IMR-90 (cell line): ENCODE measurements at places on chromosomes 7 and 10. TPM values are rescaled to one million over a fixed set of nuclear protein-coding genes. Genes with fewer than 3 reads are reported as not detected.

COL13A1 gene
- 10.8 and 12.2 TPM in 2 replicates for total RNA-seq

CDC14C gene
- total RNA-seq = under 0.01 TPM in 2 replicates

LRRC4 gene
- 0.54 and 0.56 TPM in 2 replicates for total RNA-seq

VGF gene
- total RNA-seq = 0.18 and 0.28 TPM in 2 replicates

ADRA2A gene
- total RNA-seq = not detected in 2 replicates

PNLIP gene
- not detected in 2 replicates for total RNA-seq

UCN3 gene
- total RNA-seq = not detected in 2 replicates

- peaks cover 32% of the 10 kb centered on the region for H3K27me3 ChIP-seq
- no peak for DNase-seq
- no peaks in the 10 kb centered on the region; the same call in 1 of the 2 replicates for H3K4me1 ChIP-seq
- H3K36me3 ChIP-seq = no peaks in the 10 kb centered on the region
- H3K27ac ChIP-seq = no peak overlapping the region
- H3K4me3 ChIP-seq = peak overlapping the region; percentile 8; the same call in 1 of the 2 replicates
These were observed 384 bp upstream of the TMEM229A start for GRCh38 chr7:124033095-124033806.

- H3K27ac ChIP-seq = no peak overlapping the region
- H3K4me3 ChIP-seq = no peak overlapping the region
- no peaks in the 10 kb centered on the region for H3K36me3 ChIP-seq
- no peak for DNase-seq
- no peaks in the 10 kb centered on the region for H3K4me1 ChIP-seq
These were observed 7.1 kb upstream of the CXCL12 start for GRCh38 chr10:44391981-44392380.

DNA sequence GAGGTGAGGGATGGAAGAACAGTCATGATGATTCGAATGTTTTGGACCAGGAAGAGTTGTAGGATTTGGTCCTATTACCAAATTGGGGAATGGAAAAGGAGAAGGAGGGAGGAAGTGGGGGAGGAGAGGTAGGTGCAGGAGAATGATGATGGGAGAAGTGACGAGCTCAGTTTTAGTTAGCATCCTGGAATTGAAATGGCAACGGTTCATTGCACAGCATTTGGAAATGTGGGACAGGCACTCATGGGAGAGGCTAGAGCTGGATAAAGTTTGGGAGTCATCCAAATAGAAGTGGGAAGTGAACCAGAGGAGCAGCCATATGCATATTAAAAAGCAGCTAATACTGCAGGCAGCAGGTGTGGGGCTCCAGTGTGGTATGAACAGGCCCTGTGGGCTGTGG lies 253.6 kb downstream of the SORCS3 start:
- no peak overlapping the region for H3K27ac ChIP-seq
- no peak overlapping the region for H3K4me3 ChIP-seq
- H3K36me3 ChIP-seq = no peaks in the 10 kb centered on the region
- H3K27me3 ChIP-seq = no peaks in the 10 kb centered on the region
- H3K4me1 ChIP-seq = no peaks in the 10 kb centered on the region

DNA sequence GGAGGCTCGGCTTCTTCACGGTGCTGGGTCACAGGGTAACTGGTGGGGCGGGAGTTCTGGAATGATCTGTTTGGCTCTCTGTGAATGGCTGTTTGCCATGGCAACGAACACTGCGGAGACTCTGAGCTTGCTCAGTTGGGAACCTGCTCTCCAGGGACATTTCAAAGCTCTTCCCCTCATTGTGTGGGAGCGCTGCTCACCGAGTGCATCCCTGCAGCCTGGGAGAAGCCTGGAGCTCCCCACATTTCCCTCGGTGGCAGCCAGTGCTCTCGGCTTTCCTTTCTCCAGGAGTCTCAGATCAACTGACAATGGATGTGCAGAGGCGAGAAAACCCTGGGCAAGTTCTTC lies 57.6 kb upstream of the CACUL1 start:
- H3K4me1 ChIP-seq = no peaks in the 10 kb centered on the region
- peaks cover 19% of the 10 kb centered on the region; the same call in 1 of the 2 replicates for H3K27me3 ChIP-seq
- no peak for DNase-seq
- H3K36me3 ChIP-seq = no peaks in the 10 kb centered on the region
- H3K27ac ChIP-seq = no peak overlapping the region

DNA sequence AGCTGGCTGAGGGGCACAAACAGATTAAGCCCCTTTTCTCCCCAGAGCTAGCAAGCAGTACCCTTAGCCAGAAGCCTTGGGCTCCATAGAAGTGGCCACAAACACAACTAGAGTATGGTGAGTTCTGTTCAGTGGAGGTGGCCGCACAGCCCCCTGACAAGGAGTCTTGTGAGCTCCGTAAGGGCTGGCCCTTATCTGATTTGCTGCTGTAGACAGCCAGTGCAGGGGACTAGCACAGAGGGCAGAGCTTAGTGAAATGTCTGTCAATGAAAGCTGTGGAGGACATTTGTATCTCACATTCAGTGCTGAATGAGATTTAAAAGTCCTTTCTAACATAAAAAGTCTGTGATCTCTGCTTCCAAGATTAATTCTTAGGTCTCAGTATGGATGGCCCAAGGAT lies 137.3 kb downstream of the AUTS2 start:
- H3K4me1 ChIP-seq = no peaks in the 10 kb centered on the region
- H3K36me3 ChIP-seq = no peaks in the 10 kb centered on the region
- no peaks in the 10 kb centered on the region for H3K27me3 ChIP-seq
- H3K4me3 ChIP-seq = no peak overlapping the region
- H3K27ac ChIP-seq = no peak overlapping the region

DNA sequence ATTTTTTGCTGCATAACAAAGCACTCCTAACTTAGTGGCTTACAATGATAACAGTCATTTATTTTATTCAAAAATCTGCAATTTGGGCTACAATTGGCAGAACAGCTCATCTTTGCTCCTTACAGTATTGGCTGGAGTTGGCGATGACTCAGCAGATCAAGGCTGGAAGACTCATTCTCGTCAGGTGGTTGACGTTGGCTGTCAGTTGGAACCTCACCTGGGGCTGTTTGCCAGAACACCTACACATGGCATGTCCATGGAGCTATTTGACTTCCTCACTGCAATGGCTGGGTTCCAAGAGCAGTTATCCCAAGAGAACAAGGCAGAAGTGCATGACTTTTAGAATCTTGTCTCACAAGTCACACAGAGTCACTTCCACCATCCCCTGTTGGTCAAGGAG lies 75.1 kb downstream of the NOD1 start:
- H3K27ac ChIP-seq = no peak overlapping the region
- H3K4me1 ChIP-seq = no peaks in the 10 kb centered on the region
- no peak for DNase-seq
- no peaks in the 10 kb centered on the region for H3K36me3 ChIP-seq
- H3K4me3 ChIP-seq = no peak overlapping the region

GRCh38 chr10:14697281-14697680 lies 77.4 kb downstream of the FAM107B start:
- no peak for DNase-seq
- no peaks in the 10 kb centered on the region for H3K36me3 ChIP-seq
- no peak overlapping the region for H3K27ac ChIP-seq

DNA sequence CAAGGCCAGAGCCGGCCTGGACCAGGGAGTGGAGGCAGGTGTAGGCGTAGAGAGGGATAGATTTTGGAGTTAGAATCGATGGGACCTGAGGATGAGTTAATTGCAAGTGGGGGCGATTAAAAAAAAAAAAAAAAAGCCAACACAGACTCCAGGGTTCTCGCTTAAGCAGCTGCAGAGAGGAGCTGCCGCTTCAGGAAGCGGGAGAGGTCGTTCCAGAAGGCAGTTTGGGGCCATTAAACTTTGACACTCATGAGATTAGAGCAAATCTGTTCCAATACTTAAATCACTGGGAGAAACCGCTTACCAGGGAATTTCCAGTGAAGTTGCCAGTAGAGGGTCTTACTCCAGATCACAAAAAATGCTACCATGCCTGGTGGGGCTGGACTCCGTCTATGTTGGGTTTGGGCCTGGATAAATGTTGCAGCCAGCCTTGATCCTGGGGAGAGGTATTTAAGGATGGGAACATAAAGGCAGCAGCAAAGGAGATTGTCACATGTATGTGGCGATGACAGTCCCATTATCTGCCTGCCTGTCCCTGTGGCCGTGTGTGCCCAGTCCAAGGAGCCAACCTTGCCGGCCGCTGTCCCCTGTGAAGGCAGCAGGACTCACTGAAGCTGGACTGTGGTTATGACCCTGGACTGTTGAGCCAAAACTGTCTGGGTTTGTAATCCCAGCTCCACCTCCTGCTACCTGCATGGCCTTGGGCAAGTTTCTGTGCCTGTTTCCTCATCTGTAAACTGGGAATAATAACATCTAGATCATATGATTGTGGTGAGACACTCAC lies 23.9 kb upstream of the GRID1 start:
- H3K36me3 ChIP-seq = no peaks in the 10 kb centered on the region
- no peak for DNase-seq
- H3K4me3 ChIP-seq = no peak overlapping the region
- no peak overlapping the region for H3K27ac ChIP-seq
- peaks cover 52% of the 10 kb centered on the region for H3K27me3 ChIP-seq

GRCh38 chr7:26815426-26815825 lies 49.0 kb downstream of the SKAP2 start:
- H3K27ac ChIP-seq = no peak overlapping the region
- DNase-seq = no peak
- no peak overlapping the region for H3K4me3 ChIP-seq
- no peaks in the 10 kb centered on the region for H3K36me3 ChIP-seq

DNA sequence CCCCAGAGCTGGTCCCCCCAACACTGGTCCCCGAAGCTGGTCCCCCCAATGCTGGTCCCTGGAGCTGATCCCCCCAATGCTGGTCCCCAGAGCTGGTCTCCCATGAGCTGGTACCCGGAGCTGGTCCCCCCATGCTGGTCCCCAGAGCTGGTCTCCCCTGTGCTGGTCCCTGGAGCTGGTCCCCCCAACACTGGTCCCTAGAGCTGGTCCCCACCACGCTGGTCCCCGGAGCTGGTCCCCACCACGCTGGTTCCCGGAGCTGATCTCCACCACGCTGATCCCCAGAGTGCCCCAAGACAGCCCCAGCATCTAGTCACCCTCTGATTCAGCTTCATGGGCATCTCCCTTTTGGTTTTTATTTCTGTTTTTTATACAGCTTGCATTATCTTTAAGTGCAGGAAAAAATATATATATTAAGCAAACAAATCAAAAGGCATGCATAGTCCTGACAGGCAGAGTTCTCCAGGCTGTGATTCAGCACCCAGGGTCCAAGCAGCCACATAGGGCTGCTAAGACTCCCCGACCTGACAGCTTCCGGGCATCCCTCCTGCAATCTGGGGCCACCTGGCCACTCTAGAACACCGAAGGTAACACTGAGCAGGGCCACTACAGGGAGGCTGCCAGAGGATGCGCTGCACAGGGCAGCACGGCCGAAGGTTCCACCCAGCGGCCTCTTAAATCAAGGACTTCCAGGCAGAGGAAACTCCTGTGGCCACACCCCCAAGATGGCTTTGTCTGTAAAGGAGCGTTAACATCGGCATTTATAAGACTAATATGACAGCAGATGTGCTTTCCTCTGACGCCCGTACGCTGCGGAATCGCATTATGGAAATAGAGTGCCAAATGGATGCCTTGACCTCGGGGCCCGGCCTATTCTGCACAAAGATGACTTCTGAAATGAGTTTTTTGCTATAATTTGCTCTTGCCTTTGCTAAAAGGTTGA lies 215.0 kb downstream of the PTPRN2 start:
- no peak overlapping the region for H3K4me3 ChIP-seq
- no peaks in the 10 kb centered on the region for H3K36me3 ChIP-seq
- DNase-seq = no peak
- no peaks in the 10 kb centered on the region for H3K27me3 ChIP-seq
- no peak overlapping the region for H3K27ac ChIP-seq

GRCh38 chr7:101927802-101928201 lies 110.4 kb downstream of the CUX1 start:
- no peak overlapping the region for H3K4me3 ChIP-seq
- peaks cover 2% of the 10 kb centered on the region; the same call in 1 of the 2 replicates for H3K36me3 ChIP-seq
- no peaks in the 10 kb centered on the region for H3K27me3 ChIP-seq
- H3K27ac ChIP-seq = no peak overlapping the region
- DNase-seq = no peak

DNA sequence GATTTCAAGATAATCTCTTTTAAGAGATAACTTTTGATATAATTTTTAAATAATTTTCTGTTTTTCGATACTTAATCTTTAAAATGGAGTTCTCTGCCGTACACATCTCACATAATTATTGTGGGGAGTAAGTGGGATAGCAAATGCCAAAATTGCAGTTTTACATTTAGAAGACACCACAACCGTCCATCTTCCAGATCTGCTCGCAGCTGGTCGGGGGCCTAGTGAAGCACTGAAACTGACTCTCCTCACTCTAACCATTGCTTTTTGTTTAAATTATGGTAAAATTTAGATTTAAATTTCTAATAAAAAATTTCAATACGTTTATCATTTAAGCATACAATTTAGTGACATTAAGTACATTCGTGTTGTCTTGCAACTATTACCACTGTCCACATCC lies 94.2 kb downstream of the PRR15 start:
- H3K4me3 ChIP-seq = no peak overlapping the region
- no peak overlapping the region for H3K27ac ChIP-seq
- no peaks in the 10 kb centered on the region for H3K27me3 ChIP-seq
- DNase-seq = no peak
- no peaks in the 10 kb centered on the region for H3K36me3 ChIP-seq

GRCh38 chr10:112701211-112701877 lies 248.7 kb upstream of the TCF7L2 start:
- H3K27ac ChIP-seq = no peak overlapping the region
- no peaks in the 10 kb centered on the region for H3K4me1 ChIP-seq
- H3K4me3 ChIP-seq = no peak overlapping the region
- no peaks in the 10 kb centered on the region for H3K27me3 ChIP-seq
- H3K36me3 ChIP-seq = no peaks in the 10 kb centered on the region
- DNase-seq = no peak

DNA sequence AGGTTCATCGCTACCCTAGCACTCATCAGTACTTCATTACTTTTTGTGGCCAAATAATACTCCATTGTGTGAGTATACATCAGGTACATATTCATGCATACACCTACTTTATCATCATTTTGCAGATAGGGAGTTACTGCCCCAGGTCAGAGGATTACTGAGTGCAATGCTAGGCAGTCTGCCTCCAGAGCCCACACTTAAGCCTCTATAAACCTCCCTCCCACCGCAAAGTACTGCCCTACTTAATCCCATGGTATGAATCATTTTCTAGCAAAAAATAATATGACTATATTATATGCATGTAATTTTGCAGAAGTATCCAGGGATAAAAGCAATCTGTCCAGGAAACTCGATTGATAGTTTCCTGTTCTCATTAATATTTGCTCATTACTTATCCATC lies 194.3 kb downstream of the GRID1 start:
- no peaks in the 10 kb centered on the region for H3K27me3 ChIP-seq
- no peaks in the 10 kb centered on the region for H3K4me1 ChIP-seq
- H3K36me3 ChIP-seq = no peaks in the 10 kb centered on the region
- H3K27ac ChIP-seq = no peak overlapping the region
- no peak overlapping the region for H3K4me3 ChIP-seq
